ENCODE measurements at places on chromosomes 7 and 10.

- DNase-seq = no peak
These were observed 37.7 kb downstream of the TRIL start for GRCh38 chr7:28920424-28920823.

DNA sequence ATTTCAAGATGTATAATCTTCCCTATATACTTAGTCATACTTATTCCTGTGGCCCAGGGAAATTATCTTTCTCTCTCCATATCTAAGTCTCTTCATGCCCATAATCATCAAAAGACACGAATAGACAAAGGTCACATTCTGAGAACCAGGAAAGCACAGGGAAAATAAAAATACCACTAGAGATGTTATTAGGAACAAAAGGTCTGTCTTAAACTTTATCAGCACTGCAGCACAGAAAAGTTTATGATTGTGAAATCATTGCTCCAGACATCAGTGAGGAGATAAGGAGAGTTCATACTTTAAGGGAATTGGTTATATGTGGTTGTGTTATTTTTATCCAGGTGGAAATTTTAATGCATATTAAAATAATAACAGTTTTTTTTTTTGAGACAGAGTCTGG, 974.6 kb upstream of the CELF2 start:
- no peak for DNase-seq

- DNase-seq = no peak
These were observed 21.7 kb upstream of the SEC61A2 start for GRCh38 chr10:12107781-12108180.

GRCh38 chr10:18759575-18759974, 100.3 kb downstream of the ARL5B start:
- DNase-seq = no peak

DNA sequence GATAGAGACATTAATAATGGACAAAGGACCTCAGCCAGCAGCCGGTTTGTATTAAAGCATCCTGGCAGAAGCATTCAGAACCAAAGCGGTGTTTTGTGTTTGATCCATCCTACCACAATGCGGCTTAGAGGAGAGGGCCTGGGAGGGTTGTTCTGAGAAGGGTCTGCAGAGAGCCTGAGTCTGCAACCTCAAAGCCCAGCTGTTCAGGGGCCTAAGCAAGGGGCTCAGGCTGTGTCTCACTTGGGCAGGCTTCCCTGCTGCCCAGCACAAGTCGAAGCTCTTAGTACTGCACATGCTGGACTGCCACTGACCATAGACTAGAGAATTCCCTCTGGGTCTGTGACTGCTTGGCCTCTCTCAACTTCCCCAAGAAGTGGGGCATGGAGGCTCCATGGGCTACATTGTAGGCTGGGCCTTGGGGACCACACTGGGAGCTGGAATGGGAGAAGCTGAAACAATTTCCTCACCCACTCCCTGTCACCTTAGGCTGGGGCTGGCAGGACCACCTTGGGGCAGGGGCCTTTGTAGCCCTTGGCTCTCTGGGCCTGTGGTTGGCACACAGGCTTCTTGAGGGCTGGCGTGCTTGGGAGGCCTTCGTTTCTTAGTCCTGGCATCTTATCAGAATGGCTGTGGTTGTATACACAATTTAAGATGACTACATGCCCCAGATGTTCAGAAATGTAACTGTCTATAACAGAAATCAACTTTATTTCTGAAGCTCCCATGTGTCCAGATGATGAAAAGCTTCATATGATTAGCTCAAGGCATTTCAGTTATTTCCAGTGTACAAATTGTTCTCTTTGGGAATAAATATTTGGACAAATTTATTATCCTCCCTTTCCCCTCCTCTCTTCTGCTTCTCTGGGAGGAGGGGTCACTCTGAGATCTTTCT, 44.5 kb downstream of the LRRC18 start:
- DNase-seq = no peak

DNA sequence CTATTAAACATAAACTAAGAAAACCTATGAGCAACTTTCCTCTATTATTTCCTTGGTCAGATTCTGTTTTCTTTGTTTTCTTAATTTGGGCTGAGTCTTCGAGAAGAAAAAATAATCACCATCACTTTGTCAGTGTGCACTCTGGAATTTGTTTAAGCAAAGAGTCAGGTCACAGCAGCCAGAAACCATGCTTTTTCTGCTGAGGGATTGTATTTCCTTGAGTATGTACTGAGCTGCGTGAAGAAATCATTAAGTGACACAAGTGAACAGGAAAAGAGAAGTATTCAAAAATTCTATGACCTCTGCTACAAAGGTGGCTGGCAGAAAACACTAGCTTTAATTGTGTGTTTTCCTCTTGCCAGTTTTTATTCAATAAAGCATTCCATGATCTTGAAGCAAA, 249.6 kb downstream of the VTI1A start:
- no peak for DNase-seq

- no peak for DNase-seq
These were observed 60.0 kb downstream of the ANLN start for GRCh38 chr7:36449685-36450084.

DNA sequence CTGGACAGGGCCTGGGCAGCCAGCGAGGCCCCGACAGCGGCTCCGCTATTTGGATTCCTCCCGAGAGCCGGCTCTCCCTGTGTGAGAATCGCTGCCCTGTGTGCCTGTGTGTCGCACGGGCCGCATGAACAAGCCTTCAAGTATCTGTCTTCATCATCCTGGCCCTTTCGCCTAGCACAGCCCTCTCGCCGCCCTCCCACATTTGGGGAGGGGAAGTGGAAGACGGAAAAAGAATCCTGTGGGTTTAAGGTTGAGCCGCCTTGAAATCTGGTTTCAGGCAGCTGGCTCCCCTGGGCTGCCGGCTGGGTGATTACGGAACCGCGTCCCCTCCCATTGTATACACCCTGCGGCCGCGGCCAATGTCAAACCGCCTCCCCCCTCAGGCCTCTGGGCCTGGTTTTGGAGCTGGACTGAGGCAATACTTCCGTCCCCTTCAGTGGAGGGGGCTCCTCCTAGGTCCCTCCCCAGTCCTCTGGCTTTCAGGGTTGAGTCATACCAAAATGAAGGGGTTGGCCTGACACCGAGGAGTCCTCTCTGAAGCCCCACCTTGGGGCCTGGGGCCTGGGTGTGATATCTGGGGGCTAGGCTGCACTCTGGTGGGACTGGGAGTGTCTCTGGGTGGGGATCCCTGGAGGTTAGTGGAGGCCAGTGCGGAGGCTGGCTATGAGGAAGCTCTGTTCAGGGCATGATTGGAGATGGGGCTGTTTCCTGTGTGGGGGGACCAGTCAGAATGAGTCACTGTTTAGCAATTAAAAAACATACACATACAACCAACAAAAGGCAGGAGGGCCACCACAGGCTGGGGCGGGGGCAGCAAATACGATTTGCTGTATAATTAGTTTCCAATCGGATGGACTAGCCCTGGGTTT, 1.7 kb downstream of the TRIM8 start:
- DNase-seq = peak; percentile 46

DNA sequence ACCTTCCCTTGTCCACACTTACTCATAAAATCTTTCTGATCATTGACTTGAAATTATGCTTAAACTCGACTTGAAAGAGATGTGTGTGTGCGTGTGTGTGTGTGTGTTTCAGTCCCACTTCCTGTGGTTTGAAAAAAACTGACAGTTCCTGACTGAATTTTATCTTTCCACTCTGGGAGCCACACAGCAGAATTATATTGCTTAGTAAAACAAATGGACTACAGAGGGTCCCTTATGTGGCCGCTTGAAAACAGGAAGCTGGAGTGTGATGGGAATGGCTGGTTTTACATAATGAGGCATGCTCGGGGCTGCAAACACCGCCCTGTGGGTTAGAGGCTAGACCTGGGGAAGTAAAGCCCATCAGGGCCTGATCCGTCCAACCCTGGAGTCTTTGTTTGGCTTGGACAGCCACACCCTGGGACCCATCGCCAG, 54.8 kb downstream of the LYZL1 start:
- no peak for DNase-seq

DNA sequence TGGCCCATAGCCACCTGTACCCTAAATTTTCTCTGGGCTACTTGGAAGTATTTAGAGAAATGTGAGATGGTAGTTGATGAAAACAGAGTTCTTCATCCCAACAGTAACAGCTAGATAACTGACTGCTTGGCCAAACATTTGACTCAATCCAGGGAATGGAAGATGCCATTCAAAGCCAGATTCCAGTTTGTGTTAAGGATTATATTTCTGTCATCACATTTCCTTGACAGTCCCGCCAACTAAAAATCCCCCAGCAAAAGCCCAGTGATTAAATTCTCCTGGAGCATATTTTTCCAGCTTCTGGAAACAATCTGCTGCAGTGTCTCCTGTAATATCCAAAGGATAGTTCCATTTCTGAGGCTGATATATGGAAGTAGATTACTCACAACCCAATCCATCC, 45.4 kb upstream of the PTN start:
- DNase-seq = no peak

- DNase-seq = no peak
These were observed 30.0 kb downstream of the PAX2 start for GRCh38 chr10:100775386-100775785.

- no peak for DNase-seq
These were observed at the start of gene PKD1L1 for GRCh38 chr7:47948141-47948790. Gene PKD1L1 (minus strand): TSS chr7:47948466. CDS start chr7:47948440, 26 bp downstream.

DNA sequence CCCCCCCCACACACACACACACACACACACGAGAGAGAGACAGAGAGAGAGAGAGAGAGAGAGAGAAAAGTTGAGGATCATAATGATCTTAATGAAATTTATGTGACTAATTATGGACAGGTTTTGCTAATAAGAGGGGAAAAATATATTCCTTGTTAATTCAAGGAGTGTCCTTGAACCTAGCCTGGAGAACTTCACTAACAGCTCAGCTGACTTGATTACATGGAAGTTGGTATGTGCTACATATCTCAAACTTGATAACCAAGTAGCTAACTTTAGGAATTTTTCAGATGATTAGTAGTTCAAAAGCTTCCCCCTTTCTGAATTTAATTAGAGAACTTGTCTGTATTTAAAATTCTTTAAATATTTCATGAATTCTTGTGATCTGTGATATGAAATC, 15.3 kb downstream of the SLF2 start:
- no peak for DNase-seq

GRCh38 chr7:51114501-51114900, 202.1 kb downstream of the COBL start:
- DNase-seq = no peak

- no peak for DNase-seq
These were observed 200.3 kb downstream of the SFMBT2 start for GRCh38 chr10:7210516-7210915.

DNA sequence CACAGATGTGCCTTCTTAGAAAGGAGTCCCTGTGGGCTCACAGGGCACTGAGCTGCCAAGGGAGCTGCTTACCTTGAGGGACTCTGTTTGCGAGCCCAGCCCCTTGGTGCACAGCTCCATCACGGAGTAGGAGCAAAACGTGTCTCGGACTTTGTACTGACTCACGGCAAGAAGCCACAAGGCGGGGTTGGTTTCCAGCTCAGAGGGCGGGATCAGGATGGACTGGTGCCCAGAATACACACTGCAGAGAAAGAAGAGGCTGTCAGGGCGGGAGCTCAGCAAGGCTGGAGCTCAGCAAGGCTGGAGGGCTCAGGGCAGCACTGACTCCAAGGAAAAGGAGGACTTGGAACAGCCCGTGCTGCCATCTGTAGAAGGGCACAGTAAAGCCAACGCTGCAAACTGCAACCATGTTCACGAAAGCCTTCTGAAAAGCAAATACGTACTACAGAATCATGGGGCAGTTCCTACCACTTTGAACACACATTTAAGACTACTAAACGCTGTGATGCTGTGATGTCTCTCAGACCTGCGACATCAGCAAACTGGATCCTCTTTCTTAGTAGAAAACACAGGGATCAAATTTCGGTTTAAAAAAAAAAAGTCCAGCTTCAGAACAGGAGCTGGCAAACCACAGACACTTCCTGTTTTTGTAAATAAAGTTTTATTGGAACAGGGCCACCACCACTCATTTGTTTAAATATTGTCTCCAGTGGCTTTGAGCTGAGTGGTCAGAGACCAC, 194.3 kb downstream of the ZMYND11 start:
- no peak for DNase-seq

GRCh38 chr10:95169522-95169921, 24.5 kb upstream of the ACSM6 start:
- no peak for DNase-seq

DNA sequence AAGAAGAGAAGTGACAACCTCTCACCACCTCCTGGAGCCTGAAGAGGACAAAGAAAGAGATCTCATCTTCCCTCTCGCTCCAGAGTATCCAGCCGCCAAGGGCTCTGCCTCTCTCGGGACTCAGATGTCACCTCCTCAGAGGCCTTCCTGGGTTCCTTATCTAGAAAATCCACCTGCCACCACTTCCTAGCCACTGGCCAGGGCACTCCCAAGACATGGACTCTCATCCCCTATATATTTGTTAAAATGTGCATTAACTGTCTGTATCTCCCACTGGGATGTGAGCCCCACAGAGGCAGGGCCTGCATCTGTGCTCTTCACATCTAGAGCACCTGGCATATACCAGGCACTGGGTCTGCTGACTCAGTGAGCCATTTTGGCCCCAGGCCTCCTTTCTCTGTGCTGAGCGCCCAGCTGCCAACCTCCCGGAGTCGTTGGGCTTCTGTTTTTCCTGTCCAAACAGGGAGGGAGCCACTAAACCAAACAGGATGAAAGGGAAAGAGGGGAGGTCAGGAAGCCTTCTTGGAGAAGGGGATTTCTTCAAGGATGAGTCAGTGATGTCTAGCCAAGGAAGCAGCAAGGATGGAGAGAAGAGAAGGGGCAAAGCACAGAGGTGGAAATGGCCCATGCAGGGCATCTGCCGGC, 58.9 kb downstream of the KCNMA1 start:
- no peak for DNase-seq

- no peak for DNase-seq
These were observed 1083.6 kb downstream of the KCNMA1 start for GRCh38 chr10:76554033-76554408.

GRCh38 chr10:90319188-90319914, 538.5 kb downstream of the HTR7 start:
- DNase-seq = no peak

- no peak for DNase-seq
These were observed 642 bp upstream of the PRKG1 start for GRCh38 chr10:51073453-51074237.

DNA sequence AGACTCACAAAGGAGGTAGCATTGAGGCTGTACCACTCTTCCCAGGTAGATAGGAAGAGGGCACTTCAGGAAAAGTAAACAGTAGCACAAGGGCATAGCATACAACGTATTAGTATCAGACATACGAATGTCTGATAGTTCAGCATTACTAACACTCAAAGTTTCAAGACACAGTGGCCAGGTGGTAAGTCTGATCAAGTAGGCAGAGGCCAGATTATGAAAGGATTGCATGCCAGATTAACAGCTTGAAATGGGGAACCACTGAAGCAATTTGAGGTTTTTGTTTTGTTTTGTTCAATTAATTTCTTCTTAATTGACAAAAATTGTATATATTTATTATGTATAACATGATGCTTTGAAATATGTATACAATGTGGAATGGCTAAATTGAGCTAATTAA, 45.7 kb upstream of the IL6 start:
- DNase-seq = no peak

DNA sequence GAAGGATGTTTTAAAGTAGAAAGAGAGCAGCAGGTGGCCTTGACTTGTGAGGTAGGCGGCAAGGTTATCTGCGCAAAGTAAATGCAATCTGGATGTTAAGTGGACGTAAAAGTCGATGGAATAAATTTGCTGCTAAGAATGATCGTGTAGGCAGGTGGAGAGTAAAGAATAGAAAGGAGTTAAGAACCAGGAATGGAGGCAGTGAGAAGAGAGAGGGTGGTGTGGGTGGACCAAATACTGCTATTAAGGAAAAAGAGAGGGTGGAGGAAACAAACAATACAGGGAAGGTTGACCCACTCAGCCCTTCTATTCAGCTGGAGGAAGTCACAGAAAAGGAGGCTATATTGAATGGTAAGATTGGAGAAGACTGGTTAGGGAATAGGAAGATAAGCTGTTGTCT, 1.9 kb upstream of the CUL1 start:
- DNase-seq = no peak
